GM23248 (cell line): ENCODE measurements at places on chromosomes 6 and 20.

DNA sequence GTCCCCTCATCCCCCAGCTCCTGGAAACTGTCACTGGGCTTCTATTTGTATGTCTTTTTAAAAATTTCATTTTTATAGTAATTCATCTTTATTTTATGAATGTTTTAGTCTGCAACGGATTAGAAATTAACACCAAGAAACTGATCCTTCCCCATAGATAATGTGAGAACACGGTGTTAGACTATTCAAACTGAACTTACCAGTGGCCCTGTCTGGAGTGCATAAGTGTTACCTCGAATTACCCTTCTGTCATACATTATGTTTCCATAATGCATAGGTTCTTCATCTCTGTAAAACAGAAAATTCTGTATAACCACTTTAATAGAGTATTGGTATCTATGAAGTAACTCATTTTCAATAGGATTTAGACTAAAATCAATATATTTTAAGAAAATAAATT, 6.4 kb downstream of the RSPH3 start:
- DNase-seq, result no peak

- peak; percentile 82 for DNase-seq
Observed at GRCh38 chr6:109075934-109076333, 18.7 kb downstream of the SESN1 start.

- no peak for DNase-seq
Observed at GRCh38 chr6:158467923-158468322, 92.0 kb upstream of the TMEM181 start.

DNA sequence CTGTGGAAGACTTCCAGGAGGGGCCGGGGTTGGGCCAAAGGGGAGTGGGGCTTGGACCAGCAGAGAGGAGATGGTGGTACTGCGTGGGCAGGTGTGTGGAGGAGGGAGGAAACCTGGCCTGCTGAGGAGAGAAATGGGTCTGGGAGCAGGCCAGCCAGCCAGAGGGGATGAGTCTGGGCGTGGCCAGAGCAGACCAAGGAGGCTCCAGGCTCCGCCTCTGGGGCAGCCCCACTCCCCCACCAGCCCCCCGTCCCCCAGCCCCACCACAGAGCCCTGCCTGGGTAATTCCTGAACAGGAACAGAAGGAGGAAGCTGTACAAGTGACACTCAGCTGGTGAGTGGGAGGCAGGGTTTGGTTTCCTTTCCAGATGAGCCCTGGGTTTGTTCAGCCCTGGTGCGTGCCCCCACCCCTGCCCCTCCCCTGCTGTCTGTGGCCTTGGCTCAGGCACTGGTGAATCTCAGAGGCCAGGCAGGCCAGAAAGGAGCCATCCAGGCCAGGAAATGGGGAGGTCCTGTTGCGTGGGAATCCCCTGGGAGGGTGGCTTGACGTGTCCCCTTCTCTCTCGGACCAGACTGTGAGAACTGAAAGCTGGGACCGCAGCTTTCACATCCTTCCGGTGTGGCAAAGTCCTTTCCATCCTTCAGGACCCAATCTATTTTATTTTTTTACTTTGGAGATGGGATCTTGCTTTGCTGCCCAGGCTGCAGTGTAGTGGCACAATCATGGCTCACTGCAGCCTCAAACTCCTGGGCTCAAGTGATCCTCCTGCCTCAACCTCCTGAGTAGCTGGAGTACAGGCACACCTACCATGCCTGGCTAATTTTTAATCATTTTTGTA, 9.4 kb upstream of the SRC start:
- peak; percentile 67 for DNase-seq

- peak; percentile 79 for DNase-seq
Observed at GRCh38 chr20:19699180-19699971, 58.7 kb upstream of the RIN2 start.
